ENCODE measurements at places on chromosomes 3 and 15.

DNA sequence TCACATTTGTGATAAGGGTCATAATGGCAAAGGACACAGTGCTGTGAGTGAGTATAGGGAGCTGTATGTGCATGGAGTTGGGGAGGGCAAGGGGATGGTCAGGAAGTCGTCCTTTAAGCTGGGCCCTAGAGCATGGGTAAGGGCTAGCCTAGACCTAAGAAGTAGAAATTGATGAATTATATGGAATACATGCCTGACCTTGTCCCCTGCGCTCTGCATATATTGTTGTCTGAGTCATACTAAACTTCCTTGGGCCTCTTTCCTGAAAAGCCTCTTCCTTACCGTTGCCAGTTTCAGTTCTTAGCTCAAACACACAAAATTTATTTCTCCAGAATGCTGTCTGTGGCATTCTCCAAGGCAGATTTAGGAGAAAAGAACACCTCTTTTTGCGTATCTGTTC, 4.6 kb downstream of the SNRK start:
- DNase-seq = no peak

DNA sequence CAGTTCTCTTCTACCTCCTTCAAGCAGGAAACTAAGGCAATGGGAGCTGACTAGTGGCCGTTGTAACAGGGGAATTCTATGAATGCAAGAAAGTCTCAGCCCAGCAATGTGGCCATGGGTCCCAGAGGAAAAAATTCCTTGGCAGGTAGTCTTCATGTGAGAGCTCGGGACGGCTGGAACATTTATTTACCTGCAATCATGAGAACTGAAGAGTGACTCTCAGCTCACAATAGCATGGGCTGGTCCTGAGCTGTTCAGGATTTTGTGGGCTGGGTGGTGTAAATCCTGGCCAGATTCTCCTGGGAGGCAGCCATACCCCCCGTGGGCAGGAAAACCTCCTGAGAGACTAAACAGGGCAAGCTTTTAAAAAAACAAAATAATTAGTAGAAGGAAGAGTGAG, 330.3 kb upstream of the CTNNB1 start:
- no peak for DNase-seq

GRCh38 chr3:112633191-112633590, 7.8 kb downstream of the CCDC80 start:
- no peak for DNase-seq

DNA sequence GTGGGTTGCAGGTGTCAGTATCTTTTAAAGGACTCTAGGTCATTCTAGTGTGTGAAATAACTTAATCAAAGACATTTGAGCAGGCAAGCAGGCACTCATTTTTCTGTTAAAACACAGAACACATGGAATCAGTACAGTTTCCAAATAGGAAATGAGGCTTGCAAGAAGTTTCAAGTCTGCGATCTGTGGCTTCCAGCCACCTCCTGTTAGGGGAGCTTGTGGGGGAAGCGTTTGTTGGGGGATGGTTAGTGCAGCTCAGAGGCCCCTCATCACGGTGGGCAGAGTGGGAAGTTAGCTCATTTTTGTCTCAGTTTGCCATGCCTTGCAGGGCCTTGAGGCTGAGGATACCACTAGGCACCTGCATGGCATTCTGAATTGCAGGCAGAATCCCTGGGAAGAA, 59.9 kb downstream of the SLC6A11 start:
- no peak for DNase-seq

DNA sequence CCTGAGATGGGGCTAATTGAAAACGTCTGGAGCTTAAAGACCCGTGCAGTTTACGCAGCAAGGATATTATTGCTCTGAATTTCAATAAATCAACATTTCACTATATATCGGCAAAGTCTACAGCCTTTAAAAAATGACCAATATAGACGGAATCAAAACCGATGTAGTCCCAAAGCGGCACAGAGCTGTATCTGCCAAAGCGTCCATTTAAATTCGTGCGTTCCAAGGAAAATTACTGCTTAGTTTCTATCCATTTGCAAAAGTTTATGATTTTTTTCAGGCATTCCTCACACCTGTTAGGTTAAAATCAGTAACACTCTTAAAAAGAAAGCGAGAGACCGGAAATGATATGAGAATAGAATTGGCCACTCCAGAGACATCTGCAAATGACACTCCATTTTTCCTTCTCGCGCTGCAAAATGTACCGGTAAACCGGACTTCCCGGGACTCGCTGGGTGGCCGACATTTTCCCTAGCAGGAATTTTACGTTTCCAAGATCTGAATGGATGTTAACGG, 777 bp upstream of the EIF4A2 start:
- no peak for DNase-seq

- DNase-seq = no peak
Observed at GRCh38 chr3:94071713-94072284, 8.9 kb downstream of the NSUN3 start.

- no peak for DNase-seq
Observed at GRCh38 chr3:126550488-126551051, 8.2 kb downstream of the C3orf22 start.

DNA sequence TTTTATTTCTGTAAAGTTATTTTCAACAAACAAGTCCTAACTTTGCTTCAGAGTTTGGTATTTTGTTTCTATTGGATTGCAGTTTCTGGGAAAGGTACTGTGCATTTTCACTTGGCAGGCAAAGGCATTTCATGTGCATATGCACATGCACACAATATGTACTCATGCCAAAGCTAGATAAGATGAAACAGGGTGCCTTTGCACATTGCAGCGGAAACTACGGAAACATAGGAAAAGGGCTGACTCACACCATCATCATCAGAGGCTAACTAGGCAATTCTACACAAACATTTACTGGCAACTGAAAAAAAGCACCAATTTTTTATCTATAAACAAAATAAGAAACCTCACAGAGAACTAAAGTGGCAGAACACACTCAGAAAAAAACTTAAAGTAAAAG, 550.6 kb upstream of the NECTIN3 start:
- no peak for DNase-seq

DNA sequence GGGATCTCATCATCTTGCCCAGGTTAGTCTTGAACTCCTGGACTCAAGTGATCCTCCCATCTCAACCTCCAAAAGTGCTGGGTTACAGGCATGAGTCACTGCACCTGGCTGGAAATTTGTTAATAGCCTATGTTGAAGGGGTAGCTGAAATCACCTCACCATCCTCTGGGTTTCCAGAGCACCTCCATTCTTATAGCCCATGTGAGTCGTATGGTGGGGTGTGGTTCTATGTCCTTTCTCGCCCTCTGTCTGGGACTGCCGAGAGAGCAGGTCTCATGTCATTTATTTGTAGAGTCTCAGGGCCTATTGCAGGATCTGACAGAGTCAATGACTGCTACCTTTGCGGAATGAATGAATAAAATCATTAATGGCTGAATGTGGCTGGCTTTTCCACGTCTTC, 20.9 kb downstream of the CEMIP start:
- DNase-seq = no peak

- no peak for DNase-seq
Observed at GRCh38 chr15:20358066-20358778, 183.4 kb downstream of the GOLGA6L6 start.

DNA sequence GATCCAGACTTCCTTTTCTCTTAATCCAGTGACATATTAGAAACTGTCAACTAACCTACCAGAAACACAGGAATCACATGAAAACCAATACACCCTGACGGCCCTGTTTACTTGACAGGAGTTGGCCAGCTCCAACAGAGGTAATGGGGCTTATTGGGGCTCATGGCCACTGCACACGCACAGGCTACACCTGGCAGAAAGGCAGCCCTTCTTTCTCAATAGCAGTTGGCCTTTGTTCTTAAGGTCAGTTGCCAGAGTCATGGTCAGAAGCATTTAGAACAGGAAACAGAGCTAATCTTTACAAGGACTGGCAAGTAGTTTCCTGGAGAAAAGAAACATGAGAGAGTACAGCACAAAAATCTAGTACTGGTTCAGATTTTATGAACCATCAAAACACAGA, 181.8 kb downstream of the MAGI1 start:
- no peak for DNase-seq

GRCh38 chr3:173465112-173465511, 67.6 kb downstream of the NLGN1 start:
- DNase-seq = no peak

DNA sequence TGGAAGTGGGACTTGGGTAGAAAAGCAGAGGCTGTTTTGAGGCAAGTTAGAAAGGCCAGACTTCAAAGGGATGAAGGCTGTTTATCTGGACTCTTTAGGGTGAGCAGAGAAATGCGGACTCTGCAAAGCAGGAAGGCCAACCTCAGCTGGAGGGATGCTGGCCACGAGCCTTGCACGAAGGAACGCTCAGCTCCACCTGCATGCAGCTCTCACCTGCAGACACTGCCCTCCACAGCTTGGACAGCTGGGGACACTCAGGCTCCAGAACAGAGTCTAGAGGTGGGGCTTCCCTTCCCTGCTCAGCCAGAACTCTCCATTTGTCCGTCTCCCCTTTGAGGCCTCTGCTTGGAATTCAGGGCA, 229.7 kb downstream of the ADAMTS17 start:
- DNase-seq = no peak

- DNase-seq = peak; percentile 56
Observed at GRCh38 chr3:133880287-133880686, 15.4 kb downstream of the RAB6B start.

DNA sequence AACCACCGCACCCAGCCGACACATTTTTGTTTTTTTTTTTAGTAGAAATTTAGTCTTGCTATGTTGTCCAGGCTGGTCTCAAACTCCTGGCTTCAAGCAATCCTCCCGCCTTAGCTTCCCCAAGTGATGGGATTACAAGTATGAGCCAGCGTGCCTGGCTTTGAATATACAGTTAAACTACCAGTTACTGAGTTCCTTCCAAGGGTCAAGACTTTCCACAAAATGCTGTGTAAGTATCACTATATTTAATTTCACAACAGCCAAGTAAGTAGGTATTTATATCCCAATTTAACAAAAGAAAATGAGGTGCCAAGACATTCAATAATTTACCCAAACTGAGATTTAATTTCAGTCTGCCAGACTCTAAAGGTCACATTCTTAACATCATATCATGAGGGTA, 181.3 kb upstream of the TMC3 start:
- no peak for DNase-seq

GRCh38 chr3:143329567-143330211, 210.1 kb downstream of the CHST2 start:
- no peak for DNase-seq

GRCh38 chr3:12579905-12580304, 23.0 kb downstream of the MKRN2 start:
- DNase-seq = no peak

- DNase-seq = peak; percentile 10
Observed at GRCh38 chr3:16741890-16742289, 136.7 kb upstream of the DAZL start.

DNA sequence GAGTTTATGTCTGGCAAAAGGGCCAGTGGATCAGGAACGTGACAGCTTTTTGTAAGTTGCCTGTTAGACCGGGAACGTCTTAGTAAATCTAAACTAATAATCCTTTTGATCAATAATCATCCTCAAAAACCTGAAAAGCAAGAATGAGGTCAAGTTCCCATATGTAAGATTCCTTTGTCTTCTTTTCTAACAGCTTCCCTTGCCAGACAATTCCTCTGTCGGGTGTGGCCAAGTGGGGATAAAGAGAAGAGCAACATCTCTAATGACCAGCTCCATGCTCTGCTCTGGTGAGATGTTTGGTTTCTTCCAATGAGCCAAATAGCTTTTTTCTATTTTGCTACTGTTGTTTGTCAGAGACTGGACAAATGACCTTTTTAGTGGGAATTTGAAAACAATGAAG, 19.8 kb downstream of the FANCD2OS start:
- no peak for DNase-seq

- peak; percentile 38 for DNase-seq
Observed at GRCh38 chr15:82663186-82663600, 16.0 kb upstream of the CPEB1 start.

GRCh38 chr15:66153549-66154415, 99.8 kb downstream of the MEGF11 start:
- no peak for DNase-seq

DNA sequence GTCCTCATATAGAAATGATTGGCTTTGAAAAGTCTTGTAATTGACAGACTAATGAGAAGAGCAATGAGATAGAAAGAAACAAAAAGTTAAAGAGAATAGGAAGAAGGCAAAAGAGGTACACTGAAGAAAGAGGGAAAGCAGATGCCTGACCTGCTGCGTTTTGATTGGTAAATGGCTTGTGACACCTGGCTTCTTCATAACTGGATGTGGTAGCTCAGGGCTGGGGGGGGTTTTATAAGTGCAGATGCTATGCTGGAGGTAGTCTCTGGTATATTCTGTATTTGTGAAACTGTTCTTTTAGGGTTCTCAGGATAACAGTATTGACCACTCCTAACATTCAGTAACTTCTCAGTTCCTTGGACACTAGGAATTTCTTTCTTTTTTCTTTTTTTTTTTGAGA, 1.4 kb downstream of the STARD9 start:
- no peak for DNase-seq

GRCh38 chr3:41580274-41580959, 381.1 kb downstream of the CTNNB1 start:
- DNase-seq = no peak

DNA sequence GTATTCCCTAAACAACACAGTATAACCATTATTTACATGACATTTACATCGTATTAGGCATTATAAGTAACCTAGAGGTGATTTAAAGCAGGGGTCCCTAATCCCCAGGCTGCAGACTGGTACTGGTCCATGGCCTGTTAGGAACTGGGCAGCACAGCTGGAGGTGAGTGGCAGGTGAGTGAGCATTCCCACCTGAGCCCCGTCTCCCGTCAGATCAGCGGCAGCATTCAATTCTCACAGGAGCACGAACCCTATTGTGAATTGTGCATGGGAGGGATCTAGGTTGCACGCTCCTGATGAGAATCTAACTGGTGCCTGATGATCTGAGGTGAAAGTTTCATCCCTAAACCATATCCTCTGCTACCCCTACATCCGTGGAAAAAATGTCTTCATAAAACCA, 138.2 kb downstream of the ATP10A start:
- no peak for DNase-seq

DNA sequence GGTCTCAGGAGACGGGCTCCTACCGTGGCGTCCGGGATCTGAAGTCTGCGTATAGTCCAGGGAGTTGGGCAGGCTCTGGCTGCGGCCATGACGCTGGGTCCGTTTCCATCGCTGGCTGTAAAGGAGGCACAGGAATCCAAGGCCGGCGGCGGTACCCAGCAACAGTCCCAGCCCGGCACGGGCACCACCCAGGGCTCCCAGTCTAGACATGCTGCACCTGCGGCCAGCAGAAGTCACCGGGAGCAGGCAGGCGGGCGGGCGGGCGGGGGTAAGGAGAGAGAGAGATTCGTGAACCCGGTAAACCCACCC, 526 bp downstream of the RMDN3 start:
- no peak for DNase-seq

DNA sequence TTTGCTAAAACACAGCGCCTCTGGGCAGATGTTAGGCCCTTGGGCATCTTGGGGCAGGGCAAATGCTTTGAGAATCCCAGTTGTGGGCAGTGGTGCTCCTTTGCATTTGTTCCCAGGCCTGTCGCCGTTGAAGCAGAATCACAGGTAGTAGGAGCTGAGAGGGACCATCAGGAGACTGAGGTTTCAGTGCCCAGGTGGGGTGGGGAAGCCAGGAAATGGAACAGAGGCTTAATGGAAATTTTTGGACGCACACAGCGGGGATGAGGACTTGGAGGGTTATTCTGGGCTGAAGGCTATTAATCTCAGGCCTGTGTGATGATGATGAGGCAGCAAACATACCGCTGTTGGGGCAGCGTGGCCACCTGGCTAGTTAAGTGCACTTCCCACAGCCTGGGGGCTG, 99.5 kb downstream of the SV2B start:
- no peak for DNase-seq

GRCh38 chr3:140523600-140523999, 154.3 kb upstream of the TRIM42 start:
- DNase-seq = no peak

Data from stimulated activated CD4-positive, alpha-beta T cell treated with anti-CD3 and anti-CD28 coated beads, Interleukin-1b, Interleukin-23, amount 100 ng/mL, for 48 hours (primary cell).